CD4-positive, alpha-beta T cell treated with Interleukin-17A for 1 hour (primary cell): ENCODE measurements at places on chromosomes 12 and 14.
A peak's percentile ranks its signal among the peaks of the same experiment; 100 is the strongest.

DNA sequence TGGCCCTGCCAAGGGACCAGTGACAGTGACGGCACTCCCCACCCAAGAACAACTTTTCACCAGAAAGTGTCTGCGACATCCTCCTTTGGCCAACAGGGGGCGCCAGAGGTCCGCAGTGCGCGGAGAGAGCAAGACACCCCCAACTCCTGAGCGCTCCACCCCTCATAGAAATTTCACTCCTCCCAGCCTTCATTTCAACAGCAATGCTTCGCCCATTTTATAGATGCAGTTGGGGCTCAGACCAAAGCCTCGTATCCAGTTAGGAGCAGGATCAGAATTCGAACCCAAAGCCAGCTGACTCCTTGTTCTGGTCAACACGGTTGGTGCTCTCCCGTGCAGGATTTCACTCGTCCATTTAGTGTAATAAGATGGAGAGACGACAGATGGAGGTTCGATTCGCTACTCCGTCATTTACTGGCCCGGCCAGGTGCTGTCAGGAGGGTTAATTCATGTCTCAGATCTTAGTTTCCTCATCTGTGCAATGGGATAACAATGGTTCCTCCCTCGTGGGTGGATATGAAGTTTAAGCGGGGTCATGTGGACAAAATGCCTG is 2.4 kb upstream of the POP5 start:
- peak; percentile 86 for DNase-seq

- DNase-seq = no peak
Observed at GRCh38 chr12:18250313-18250916, 10.9 kb upstream of the PIK3C2G start.

- no peak for DNase-seq
Observed at GRCh38 chr12:112967858-112968257, 10.5 kb upstream of the OAS2 start.

- DNase-seq = no peak
Observed at GRCh38 chr14:75411214-75411540, 16.6 kb upstream of the JDP2 start.

DNA sequence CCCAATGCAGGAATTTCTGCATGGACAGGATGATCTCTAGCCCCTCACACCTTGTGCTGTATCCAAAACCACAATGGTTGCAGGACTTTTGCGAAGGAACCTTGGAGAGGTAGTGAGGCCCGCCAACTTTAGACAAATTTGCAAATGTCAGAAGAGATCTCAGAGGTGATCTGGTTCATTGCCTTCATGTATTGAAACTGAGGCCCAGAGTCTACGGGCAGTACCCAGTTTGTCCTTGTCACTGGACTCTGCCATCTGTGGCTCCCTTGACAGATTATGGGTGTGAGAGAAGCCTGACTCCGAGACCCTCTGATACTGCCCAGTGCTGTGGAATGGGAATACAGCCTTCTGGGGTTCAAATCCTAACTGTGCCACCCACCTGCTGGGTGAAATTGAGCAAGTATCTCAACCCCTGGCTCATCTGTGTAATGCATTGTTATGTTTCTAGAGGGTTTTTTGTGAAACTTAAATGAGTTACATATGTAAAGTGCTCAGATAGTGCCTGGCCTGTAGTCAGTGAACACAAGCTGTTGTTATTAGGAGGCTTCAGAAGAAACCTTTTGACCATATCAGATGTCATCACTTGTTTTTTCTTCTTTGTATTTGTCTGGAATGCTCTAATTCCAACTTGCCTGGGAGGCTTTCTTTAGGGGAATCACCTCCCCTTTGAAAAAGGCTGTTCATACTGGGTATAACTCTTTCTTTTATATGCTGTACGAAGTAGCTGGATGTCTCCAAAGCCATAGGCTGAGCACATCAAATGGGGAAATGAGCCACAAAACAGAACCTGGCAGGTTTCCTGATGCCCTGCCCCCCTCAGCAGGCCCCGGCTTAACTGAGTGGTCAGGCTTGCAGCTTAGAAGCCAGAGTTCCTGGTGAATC is 71.4 kb upstream of the SRSF5 start:
- no peak for DNase-seq

- no peak for DNase-seq
Observed at GRCh38 chr12:89779090-89779489, 70.5 kb upstream of the ATP2B1 start.

DNA sequence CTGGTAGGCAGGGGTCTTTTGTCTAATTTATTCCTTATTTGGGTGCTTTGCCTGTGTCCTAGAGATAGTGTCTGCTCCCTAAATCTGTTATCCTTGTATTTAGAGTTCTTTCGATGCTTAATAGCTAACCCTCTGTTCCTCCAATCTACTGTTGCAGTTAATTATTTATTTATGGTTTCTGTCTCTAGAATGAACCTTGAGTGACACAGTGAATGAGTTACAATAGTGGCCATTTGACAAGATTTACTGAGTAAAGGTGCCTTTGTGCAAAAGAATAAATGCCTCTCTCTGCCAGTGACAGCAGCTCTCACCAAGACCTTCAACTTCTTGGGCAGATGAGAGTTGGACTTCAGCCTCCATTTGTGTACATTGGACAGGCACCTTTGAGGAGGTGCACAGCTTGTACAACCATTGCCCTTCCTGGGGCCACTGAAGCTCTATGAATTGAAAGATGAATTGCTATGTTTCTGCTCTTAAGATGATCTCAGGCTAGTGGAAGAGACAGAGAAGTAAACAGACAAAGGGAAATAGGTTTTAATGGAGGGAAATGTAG is 165.9 kb downstream of the DERA start:
- no peak for DNase-seq

GRCh38 chr12:84550518-84550917 is 362.1 kb downstream of the SLC6A15 start:
- DNase-seq = no peak

GRCh38 chr12:107718606-107719005 is 33.0 kb downstream of the PWP1 start:
- DNase-seq = no peak

DNA sequence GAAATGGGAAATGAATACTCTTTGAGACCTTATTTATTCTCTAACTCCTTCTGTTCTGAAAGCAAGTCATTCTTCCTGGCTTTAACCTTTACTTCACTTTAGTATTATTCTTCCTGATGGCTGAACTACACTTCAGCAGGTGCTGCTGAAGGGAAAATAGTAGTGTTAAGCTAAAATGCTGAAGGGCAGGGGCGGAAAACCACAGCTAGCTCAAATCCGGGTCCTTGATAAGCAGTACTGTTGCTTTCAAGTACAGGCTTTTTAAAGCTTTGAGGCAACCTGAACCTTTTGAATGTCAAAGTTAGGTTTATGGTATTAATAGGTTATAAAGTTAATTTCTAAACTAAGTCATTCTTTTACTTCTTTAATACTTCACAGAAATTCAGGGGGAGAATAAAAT is 10.7 kb downstream of the CCDC196 start:
- no peak for DNase-seq

GRCh38 chr12:91620992-91621391 is 438.4 kb upstream of the DCN start:
- DNase-seq = no peak

DNA sequence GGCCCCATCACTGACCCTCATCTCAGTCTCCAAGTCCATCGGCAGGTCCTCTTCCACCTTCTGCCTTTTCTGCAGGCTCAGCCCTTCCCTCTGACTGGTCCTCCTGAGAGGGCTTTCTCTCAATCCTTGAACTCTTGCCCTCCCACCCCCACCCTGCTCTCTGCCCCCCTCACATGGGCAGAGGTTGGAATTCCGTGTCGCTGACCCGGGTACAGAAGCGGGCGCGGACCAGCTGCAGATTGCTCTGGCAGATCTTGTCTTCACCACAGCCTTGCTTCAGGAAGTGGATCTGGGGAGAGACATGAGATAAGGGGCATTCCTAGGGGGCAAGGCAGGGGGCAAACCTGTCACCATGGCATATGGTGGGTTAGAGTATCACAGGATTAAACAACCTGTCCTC is 12.4 kb downstream of the ITGA7 start:
- no peak for DNase-seq

- no peak for DNase-seq
Observed at GRCh38 chr14:95077345-95077744, 80.0 kb downstream of the DICER1 start.

- no peak for DNase-seq
Observed at GRCh38 chr14:50871914-50872732, at the start of gene ABHD12B. TSS of gene ABHD12B (plus strand) at chr14:50872053. CDS start at chr14:50872175, 122 bp downstream.

GRCh38 chr12:22729957-22730443 is 105.0 kb downstream of the ETNK1 start:
- no peak for DNase-seq

DNA sequence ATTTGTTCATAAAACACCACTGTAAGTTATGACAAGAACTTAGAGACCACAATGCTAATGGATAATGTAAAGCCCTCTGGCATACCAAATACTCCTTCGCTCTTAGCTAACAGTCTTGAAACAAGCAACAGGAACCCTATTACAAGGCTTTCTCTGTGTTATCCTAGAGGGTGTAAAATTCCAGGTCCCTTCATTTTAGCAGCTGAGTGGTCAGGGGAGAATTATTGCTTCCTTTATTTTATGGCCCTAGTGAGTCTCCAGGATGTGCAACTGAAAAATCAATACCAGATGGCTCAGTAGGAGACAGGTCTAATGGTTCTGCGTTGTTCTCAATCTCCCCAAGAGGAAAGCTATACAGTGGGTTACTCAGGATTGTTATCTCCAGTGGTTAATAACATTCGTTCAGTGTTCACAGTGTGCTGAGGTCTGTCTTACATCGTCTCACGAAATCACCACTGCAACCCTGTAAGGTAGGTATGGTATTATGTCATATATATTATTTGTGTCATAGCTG is 172.7 kb upstream of the CNOT2 start:
- DNase-seq = no peak

GRCh38 chr12:96861656-96862055 is 45.4 kb upstream of the NEDD1 start:
- no peak for DNase-seq

DNA sequence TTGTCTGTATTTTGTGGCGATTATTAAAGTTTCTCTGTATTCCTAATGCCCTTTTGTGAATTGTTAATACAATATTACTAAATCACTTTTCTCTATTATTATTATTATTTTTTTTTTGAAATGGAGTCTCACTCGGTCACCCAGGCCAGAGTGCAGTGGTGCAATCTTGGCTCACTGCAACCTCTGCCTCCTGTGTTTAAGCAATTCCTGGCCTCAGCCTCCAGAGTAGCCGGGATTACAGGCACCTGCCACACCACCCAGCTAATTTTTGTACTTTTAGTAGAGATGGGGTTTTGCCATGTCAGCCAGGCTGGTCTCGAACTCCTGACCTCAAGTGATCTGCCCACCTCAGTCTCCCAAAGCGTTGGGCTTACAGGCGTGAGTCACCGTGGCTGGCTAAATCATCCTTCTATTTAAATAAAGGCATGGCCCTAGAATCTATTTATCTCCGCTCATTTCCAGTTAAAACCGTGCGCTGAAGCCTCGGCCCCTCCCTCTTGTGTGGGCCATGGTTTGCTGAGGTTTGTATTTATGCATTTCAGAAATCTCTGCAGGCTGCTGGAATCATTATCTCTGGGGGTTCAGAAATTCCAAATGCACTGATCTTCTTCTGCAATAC is 1136.4 kb upstream of the TMEM132C start:
- no peak for DNase-seq

DNA sequence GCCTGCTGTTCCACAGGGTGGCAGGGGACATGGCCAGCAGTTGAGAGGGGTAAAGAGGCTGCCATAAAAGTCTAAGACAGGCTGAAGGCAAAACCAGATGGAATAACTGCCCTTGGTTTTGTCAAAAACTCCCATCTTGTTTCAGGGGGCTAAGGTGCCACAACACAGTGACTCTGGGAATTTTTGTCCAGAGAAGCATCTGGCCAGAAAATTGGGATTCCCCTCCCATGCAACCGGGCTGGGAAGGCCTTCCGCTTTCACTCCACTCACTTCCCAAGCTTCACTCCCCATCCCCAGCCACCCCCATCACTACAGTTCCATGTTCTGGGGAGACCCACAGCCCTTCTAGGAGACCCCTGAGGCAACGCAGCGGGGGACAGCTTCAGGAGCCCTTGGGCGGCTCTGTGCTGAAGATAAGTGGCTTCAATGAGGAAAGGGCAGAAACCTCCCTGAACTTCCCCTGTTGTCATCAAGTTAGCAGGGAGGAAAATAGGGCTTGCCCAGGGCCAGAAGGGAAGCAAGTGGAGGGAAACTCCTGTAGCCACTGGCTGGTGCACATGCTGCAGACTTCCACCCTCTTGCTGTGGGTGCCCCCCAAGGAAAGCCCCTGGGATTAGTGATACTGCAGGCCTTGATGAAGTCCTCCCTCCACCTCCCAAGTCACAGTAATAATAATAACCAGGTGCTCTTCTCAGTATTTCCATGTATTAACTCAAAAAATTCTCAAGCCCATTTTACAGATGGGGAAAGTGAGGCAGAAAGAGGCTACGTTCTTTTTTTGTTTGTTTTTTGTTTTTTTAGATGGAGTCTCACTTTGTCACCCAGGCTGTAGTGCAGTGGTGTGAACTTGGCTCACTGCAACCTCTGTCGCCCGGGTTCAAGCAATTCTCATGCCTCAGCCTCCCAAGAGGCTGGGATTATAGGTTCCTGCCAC is 6.0 kb downstream of the TMEM229B start:
- DNase-seq = no peak

DNA sequence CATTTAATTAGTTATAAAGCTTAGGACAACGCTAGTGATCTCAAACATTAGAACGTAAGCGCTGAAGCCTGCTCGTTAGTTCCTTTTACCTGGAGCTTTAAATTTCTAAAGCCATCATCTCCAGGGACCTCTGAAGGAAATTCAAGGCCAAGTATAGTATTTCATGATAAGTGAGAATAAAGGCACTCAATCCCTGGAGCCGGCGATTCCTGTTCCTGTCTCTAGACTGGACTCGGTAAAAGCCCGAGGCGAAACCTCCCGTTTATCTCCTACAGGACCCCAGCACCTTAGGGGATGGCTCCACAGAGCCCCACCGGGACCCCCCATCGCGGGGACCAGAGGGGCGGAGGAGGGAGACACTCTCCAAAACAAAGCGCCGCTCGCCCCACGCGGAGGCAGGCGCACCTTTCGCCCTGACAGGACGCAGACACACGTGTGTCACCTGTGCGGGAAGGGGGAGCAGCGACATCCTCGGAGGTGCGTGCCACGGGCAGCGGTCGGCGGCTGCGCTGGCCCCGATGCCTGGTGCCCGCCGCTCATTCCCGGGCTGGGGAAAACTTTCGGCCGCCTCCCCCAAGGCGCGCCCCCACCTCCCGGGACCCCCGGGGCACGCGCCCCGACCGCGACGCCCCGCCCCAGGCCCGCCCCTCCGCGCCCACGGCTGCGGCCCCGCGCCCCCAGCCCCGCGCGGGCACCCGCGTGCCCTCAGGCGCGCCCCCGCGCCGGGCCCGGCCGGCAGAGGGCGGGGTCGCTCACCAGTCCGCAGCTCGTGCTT is 678 bp downstream of the RPS6KA5 start:
- DNase-seq = peak; percentile 59

- DNase-seq = peak; percentile 46
Observed at GRCh38 chr12:120640861-120641833, 721 bp downstream of the CABP1 start.

GRCh38 chr12:116401565-116401964 is 124.1 kb upstream of the MED13L start:
- no peak for DNase-seq

GRCh38 chr12:40999210-40999609 is 188.9 kb upstream of the PDZRN4 start:
- no peak for DNase-seq
